ENCODE measurements at places on chromosomes 6 and 20.

- no peaks in the 10 kb centered on the region for H3K27me3 ChIP-seq
- H3K27ac ChIP-seq = no peak overlapping the region
- DNase-seq = no peak
- H3K36me3 ChIP-seq = no peaks in the 10 kb centered on the region
- H3K4me1 ChIP-seq = no peaks in the 10 kb centered on the region
These were observed 10.8 kb downstream of the MOCS3 start for GRCh38 chr20:50969435-50969834.

- H3K4me3 ChIP-seq = no peak overlapping the region
- H3K36me3 ChIP-seq = no peaks in the 10 kb centered on the region
- H3K27me3 ChIP-seq = peaks cover 28% of the 10 kb centered on the region
These were observed 24.1 kb downstream of the CFAP61 start for GRCh38 chr20:20076297-20077065.

GRCh38 chr6:1524040-1524480 is 85.7 kb upstream of the FOXC1 start:
- no peaks in the 10 kb centered on the region for H3K4me1 ChIP-seq
- no peak for DNase-seq
- H3K27ac ChIP-seq = no peak overlapping the region
- H3K4me3 ChIP-seq = peak overlapping the region; percentile 23

- DNase-seq = no peak
- peaks cover 8% of the 10 kb centered on the region for H3K4me1 ChIP-seq
- no peak overlapping the region for H3K27ac ChIP-seq
- H3K4me3 ChIP-seq = no peak overlapping the region
These were observed 24.4 kb downstream of the QKI start for GRCh38 chr6:163438940-163439335.

DNA sequence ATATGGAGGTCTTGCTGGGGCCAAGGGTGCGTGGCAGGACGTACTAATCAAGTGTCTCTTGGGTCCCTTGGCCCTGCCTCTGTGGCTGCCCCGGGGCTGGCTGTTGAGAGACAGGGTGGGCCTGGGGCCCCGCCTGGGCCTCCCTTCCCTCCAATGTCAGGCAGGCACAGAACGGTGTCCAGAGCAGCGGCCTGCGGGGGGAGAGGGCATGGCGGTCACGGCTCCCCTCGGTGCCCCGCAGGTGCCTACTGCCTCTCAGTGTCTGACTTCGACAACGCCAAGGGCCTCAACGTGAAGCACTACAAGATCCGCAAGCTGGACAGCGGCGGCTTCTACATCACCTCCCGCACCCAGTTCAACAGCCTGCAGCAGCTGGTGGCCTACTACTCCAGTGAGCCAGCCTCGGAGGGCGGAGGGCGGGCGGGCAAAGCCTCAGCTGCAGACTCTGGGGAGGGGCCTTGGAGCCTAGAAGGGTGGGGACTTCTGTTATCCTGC is 50.0 kb downstream of the SRC start:
- H3K4me1 ChIP-seq = no peaks in the 10 kb centered on the region
- H3K27ac ChIP-seq = no peak overlapping the region
- H3K36me3 ChIP-seq = no peaks in the 10 kb centered on the region
- no peak for DNase-seq
- H3K4me3 ChIP-seq = no peak overlapping the region
- H3K27me3 ChIP-seq = no peaks in the 10 kb centered on the region

GRCh38 chr6:90894285-90895130 is 307.6 kb upstream of the MAP3K7 start:
- H3K36me3 ChIP-seq = no peaks in the 10 kb centered on the region
- H3K4me3 ChIP-seq = no peak overlapping the region
- no peak for DNase-seq
- H3K27me3 ChIP-seq = no peaks in the 10 kb centered on the region

GRCh38 chr6:439641-440167 is 48.2 kb downstream of the IRF4 start:
- DNase-seq = no peak
- no peak overlapping the region for H3K4me3 ChIP-seq
- no peak overlapping the region for H3K27ac ChIP-seq
- no peaks in the 10 kb centered on the region for H3K36me3 ChIP-seq

- H3K4me1 ChIP-seq = no peaks in the 10 kb centered on the region
- H3K4me3 ChIP-seq = no peak overlapping the region
- no peak overlapping the region for H3K27ac ChIP-seq
- no peaks in the 10 kb centered on the region for H3K27me3 ChIP-seq
- no peak for DNase-seq
These were observed 305.4 kb downstream of the CDKAL1 start for GRCh38 chr6:20839630-20840029.

DNA sequence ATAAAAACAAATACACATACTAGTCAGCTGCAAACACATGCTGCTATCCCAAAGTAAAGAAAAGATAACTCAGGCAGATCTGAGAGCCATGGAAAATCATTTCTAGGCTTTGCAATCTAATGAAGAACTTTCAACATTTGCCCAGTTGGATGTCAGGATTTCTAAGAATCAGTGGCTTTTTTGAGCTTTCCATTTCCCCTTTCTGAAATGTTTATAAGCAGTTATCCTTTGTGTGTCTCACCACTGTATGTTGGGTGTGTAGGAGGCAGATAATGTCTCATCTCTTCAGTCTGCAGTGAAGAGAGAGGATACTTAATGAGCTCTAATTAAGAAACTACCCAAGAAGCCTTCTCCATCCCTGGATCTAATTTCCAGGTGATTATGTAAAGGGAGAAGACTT is 43.6 kb downstream of the RGS17 start:
- peaks cover 20% of the 10 kb centered on the region for H3K4me1 ChIP-seq
- no peak overlapping the region for H3K27ac ChIP-seq
- DNase-seq = no peak
- no peaks in the 10 kb centered on the region for H3K27me3 ChIP-seq
- H3K36me3 ChIP-seq = no peaks in the 10 kb centered on the region

GRCh38 chr6:72784581-72784980 is 162.7 kb downstream of the KCNQ5 start:
- no peak overlapping the region for H3K27ac ChIP-seq
- no peaks in the 10 kb centered on the region for H3K36me3 ChIP-seq
- H3K4me1 ChIP-seq = peaks cover 15% of the 10 kb centered on the region

DNA sequence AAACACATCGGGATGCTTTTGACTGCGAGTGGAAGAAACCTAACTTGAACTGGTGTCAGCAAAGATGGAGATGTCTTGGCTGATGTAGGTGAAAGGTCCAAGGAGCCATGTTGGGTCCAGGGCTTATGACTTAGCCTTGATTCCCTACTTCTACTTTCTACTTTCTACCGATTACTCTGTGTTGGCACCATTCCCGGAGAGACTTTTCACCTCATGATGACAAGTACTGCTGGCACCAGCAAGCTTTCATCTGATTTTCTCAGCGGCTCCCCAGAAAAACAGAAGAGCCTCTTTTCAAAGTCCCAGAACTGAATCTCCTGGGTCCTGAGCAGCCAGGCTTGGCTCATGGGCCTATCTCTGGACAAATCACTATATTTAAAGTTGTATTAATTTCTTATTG is 4.9 kb upstream of the EDN3 start:
- H3K36me3 ChIP-seq = no peaks in the 10 kb centered on the region
- H3K4me3 ChIP-seq = no peak overlapping the region
- peaks cover 25% of the 10 kb centered on the region for H3K27me3 ChIP-seq
- H3K27ac ChIP-seq = no peak overlapping the region
- no peak for DNase-seq
- no peaks in the 10 kb centered on the region for H3K4me1 ChIP-seq

DNA sequence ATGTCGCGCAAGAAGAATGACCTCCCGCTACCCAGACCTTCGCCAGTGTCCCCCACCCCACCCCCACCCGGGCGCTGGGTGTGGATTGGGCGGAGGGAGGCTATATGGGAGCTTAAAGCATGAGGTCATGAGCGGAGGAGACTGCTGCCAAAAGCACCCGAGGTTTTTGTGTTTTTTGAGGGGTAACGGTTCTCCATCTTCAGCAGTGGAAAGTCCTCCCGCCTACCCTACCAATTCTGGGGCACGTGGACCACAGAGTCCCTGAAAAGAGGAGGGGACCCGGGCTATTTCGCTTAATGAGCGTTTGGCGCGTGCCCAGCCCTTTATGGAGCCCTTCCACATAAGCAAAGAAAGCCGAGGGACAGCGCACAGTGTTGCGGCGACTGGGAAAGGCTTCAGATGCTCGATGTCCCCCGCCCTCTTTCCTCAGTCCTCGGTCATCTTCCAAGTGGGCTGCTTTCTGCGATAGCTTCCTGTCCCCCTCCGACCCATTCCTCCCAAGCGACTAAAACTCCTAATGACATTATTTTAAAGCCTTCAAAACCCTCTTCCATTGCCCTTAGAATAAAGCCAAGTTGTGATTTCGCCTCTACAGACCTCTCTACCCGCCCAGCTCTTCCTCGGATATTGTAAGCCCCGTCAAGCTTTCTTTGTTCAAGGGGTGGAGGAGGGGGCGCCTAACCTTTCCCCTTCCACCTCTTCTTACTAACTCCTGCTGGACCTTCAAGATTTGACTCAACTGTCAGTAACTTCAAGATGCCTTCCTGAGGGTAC is 2.1 kb upstream of the TRERF1 start:
- DNase-seq = no peak
- H3K36me3 ChIP-seq = no peaks in the 10 kb centered on the region
- peaks cover 35% of the 10 kb centered on the region for H3K4me1 ChIP-seq
- H3K4me3 ChIP-seq = peak overlapping the region; percentile 90

DNA sequence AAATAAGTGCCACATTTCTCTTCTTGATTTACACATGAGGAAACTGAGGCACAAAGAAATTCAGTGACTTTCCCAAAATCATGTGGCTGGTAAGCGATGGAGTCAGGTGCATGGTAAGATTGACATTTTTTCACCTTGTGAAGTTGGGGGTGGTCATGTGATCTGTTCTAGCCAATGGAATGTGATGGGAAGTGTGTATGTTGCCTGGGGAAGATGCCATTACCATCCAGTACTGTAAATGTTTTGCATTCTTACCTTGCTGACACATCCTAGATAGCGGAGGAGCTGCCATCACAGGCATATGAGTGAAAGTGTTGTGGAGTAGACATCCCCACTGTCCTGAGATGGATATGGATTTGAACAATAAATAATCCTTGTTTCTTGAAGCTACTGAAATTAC is 499.6 kb upstream of the SULF2 start:
- no peaks in the 10 kb centered on the region for H3K27me3 ChIP-seq
- no peak overlapping the region for H3K4me3 ChIP-seq
- H3K4me1 ChIP-seq = no peaks in the 10 kb centered on the region
- DNase-seq = no peak
- no peaks in the 10 kb centered on the region for H3K36me3 ChIP-seq

DNA sequence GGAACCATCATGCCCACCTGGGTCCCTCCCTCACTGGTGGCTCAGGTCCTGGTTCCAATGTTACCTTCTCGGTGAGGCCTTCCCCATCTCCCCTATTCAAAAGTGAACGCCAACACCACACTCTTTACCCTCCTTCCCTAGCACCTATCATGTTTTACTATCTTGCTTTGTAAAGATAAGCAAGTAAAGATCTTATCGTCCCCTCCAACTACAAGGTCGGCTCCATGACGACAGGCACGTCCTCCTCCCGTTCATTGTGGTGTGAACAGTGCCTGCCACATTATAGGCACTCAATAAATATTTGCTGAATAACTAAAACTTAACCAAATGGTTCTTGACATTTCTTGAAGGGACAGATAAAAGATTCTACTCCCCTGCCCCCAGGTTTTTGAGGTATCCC is 147.1 kb downstream of the PREX1 start:
- H3K4me1 ChIP-seq = no peaks in the 10 kb centered on the region
- H3K27me3 ChIP-seq = no peaks in the 10 kb centered on the region
- no peak overlapping the region for H3K4me3 ChIP-seq

GRCh38 chr6:64238071-64238470 is 602.5 kb downstream of the PHF3 start:
- no peak for DNase-seq
- no peaks in the 10 kb centered on the region for H3K36me3 ChIP-seq
- H3K4me1 ChIP-seq = no peaks in the 10 kb centered on the region
- no peaks in the 10 kb centered on the region for H3K27me3 ChIP-seq
- no peak overlapping the region for H3K4me3 ChIP-seq

GRCh38 chr20:1934156-1934555 is 38.9 kb downstream of the SIRPA start:
- H3K27ac ChIP-seq = no peak overlapping the region
- no peaks in the 10 kb centered on the region for H3K36me3 ChIP-seq
- H3K27me3 ChIP-seq = peaks cover 2% of the 10 kb centered on the region

DNA sequence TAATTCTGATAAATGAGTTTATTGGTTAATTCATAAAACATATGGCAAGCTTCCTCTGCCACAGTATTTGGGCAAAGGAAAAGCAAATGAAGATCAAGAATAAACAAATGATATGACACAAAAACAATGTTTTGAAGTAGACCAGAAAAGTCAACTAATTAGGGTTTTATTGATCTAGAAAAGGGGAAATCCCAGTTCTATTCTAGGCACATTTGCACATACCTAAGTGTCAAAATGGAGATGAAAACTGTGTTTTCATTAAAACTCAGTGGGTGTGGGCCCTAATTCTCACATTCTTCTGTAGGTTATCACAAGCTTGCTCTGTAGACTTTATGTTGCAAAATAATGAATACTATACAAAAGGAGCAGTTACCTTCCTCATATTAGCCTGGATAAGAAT is 69.0 kb upstream of the TENT5A start:
- no peak overlapping the region for H3K4me3 ChIP-seq
- H3K4me1 ChIP-seq = no peaks in the 10 kb centered on the region
- H3K27me3 ChIP-seq = no peaks in the 10 kb centered on the region
- no peak for DNase-seq
- H3K27ac ChIP-seq = no peak overlapping the region

- H3K4me3 ChIP-seq = no peak overlapping the region
- H3K27me3 ChIP-seq = no peaks in the 10 kb centered on the region
- H3K27ac ChIP-seq = no peak overlapping the region
- H3K36me3 ChIP-seq = no peaks in the 10 kb centered on the region
These were observed 493.6 kb downstream of the EPM2A start for GRCh38 chr6:145241721-145242120.

GRCh38 chr20:52340036-52340634 is 148.6 kb upstream of the ZFP64 start:
- H3K36me3 ChIP-seq = no peaks in the 10 kb centered on the region
- no peak overlapping the region for H3K4me3 ChIP-seq
- H3K27me3 ChIP-seq = no peaks in the 10 kb centered on the region
